ENCODE measurements at places on chromosomes 7 and 10.
A peak's percentile ranks its signal among the peaks of the same experiment; 100 is the strongest.

GRCh38 chr10:22606164-22606614 lies 108.2 kb downstream of the PIP4K2A start:
- DNase-seq: no peak

DNA sequence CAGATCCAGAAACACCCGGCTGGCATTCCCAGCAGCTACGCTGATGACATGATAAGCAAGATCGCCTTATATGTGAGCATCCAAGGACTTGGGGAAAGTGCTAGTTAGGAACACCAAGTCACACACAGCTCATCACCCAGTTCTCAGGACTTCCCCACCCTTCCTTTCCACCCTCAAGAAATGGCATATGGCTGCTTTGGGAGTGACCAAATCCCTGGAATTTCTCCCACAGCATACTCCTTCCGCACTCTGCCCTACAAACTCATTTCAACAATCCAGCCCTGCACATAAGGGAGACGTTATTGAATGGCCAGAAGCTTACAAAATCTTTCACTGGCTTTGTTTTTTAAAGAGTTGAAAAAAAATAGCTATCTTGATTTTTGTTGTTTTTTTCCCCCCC lies 4.2 kb downstream of the ITIH5 start:
- DNase-seq: no peak

- DNase-seq: no peak
Observed at GRCh38 chr7:44441079-44441478, 49.4 kb downstream of the NUDCD3 start.

DNA sequence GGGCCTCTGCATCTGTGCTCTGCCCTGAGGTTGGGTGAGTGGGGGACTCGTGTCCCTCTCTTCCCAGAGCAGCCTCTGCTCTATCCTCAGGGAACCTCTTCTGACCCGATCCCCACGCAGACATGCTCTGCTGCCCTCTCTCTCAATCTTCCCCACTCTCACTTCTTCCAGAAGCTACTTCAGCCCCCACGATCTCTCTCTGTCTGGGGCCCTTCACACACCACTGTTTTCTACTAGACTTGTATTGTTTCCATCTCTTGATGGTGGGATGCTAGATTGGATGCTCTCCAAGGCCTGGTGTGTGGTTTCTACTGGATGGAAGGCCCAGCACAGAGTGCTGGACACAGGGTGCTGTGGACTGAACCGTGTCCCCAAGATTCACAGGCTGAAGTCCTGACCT lies 10.0 kb downstream of the MGMT start:
- no peak for DNase-seq

- no peak for DNase-seq
Observed at GRCh38 chr7:97226541-97226940, 109.0 kb downstream of the SDHAF3 start.

GRCh38 chr10:36265741-36266140 lies 623.6 kb upstream of the FZD8 start:
- DNase-seq: no peak

- DNase-seq: no peak
Observed at GRCh38 chr10:98098247-98098646, 36.2 kb upstream of the R3HCC1L start.

DNA sequence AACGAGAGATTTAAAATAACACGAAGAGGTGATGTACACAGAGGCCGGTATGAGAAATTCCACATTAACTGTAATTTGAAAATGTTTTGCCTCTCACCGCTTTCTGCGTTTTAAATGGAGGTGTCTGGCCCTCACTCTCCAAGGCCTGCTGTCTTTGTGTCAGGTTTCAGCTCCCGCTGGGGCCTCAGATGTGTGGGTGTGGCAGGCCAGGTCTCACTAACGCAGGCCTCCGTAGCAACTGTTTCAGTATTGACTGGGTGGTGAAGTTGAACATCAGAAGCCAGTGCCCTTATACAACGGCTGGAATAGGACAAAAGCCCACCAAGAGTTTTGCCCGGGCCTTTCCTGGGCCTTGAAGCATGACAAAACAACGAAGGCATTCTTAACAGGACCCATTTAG lies 303.1 kb downstream of the ADARB2 start:
- DNase-seq: no peak

- DNase-seq: no peak
Observed at GRCh38 chr7:67723591-67723990, 727.0 kb downstream of the TYW1 start.

GRCh38 chr10:77633376-77633775 lies 4.2 kb downstream of the KCNMA1 start:
- no peak for DNase-seq

GRCh38 chr7:6654842-6655610 lies 17.9 kb downstream of the ZNF316 start:
- DNase-seq: no peak

DNA sequence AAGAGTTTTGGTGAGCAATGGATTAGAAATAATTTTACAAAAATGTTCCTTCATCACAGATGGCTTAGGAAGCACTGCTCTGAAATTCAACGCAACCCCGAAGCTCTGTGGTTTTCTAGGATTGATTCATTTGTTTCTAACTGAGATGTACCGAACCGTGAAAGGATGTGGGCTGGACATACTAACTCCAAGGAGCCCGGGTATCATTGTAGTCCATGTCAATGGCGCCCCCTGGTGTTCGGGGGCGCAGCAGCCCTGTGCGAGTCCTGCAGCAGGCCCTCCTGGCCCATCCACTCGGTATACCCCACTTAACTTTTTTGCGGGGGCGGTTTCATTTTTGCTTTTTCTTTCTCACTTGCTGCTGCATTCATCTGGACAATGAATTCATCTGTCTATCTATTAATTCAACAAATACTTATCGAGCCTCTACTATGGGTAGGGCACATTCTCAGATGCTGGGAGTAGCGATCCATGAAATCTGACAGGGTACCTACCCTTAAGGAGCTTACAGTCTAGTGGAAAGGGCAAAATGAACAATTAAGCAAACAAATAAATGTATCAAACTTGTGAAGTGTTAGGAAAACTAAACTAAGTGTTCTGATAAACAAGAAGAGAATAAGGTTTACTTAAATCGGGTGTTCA lies 25.2 kb upstream of the ITPRID1 start:
- peak; percentile 79 for DNase-seq
